ENCODE measurements at places on chromosomes 1 and 21.
A peak's percentile ranks its signal among the peaks of the same experiment; 100 is the strongest.

- DNase-seq, result no peak
These were observed 22.5 kb downstream of the RSPH1 start for GRCh38 chr21:42473498-42474042.

GRCh38 chr1:22822371-22822770 lies 111.7 kb downstream of the EPHB2 start:
- DNase-seq, result no peak

DNA sequence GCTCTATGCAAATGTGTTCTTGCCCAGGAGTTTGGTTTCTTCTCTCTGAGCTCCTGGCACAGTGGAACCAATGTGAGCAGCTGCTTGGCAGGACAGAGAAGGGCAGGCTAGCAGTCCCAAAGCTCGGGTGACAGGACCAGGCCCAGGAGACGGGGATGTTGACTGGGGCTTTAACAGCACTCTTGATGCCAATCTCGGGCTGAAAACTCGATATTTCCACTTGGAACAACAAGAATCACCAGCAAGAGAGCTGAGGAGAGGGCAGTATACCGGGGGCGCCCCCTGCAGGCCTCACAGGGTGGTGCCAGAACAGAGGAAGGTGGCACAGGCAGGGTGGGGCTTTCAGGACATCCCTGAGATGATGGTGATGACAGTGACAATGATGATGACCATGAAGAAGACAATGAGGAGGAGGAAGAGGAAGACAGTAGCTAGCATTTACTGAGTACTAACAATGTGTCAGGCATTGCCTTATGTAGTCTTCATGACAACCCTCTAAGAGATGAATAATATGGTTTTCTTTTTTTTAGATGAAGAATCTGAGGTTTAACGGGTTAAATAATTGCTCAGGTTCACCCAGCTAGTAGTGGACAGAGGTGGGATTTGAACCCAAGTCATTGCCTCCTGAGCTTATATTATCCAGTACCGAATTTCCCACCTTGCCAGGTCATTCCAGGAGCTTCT lies 2.7 kb upstream of the KCNJ9 start:
- peak; percentile 44 for DNase-seq

DNA sequence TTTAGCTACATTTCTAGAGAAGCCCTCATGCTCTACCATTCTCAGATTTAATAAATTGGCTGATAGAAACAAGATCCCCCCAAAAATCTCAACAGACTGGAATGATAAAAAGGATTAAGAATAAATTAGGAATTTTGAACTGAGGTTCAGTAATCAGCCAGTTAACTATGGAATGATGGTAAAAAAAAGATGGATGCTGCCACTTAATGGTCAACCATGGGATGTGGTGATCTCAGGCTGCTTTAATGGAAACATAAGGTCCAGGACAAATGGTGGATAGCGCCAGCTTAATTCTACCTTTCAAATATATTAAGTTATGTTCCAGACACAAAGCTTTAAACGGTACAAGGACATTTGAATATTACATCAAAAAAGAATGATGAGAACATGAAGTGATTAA lies 49.9 kb downstream of the CCN1 start:
- no peak for DNase-seq

DNA sequence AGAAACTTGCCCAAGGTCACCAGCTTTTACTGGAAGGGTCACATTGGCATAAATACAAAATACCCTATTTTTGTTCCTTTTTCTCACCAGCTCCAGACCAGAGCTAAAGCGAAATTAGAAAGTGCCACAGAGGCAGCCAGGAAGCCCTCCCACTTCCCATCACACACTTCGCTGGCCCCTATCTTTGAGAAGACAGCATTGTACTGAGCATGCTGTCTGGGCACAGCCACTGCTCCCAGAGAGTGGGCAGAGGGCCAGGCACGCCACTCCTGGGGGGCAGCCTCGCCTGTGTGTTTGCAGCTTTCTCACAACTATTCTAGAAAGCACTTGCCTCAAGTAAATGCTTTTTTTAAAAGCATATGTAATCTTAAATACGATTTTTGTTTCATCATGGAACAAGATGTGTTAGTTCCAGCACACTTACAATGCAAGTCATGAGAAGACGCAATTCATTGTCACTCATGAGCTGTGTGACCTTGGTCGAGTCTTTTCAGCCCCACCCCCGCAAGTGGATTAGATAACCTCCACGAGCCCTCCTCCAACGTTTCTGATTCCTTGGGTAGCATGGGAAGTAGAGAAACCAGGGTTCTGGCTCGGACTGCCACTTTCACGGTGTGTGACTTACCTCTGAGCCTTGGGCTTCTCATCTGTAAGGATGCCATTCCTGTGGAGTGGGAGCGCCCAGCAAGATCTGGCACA lies 25.7 kb upstream of the EPHA8 start:
- no peak for DNase-seq

DNA sequence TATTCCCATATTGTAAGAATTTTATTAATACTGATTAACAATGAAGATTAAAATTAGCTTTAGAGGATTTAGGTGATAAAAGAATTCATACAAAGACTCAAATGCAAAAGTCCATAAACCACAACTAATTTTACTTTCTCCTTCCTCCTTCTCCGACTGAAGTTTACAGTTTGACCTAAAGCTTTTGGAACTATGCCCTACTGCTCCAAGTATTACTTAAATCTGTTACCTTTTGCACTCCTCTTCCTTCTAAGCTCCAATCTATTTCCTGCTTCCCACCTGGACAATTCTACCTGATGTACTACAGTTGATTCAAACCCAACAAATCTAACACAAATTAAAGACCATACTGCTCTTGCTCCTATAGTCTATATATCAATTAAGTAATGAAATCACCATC lies 36.3 kb downstream of the ANKRD13C start:
- no peak for DNase-seq

DNA sequence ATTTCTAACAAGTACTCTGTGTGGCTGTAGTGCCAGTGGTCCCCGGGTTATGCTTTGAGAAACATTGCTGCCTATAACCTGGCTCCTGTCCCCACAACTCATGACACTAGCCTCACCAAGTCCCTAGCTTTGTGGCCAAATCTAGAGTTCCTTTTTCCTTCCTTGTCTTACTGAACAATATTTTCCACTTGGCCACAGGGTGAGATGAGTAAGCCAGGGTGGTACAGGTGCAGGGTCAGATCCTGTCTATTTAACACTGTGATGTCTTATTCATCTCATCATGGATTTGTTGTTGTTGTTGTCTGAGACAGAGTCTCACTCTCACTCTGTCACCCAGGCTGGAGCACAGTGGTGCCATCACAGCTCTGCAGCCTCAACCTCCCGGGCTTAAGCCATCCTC lies 18.6 kb downstream of the ARMH1 start:
- no peak for DNase-seq

- DNase-seq, result peak; percentile 20
These were observed 829 bp downstream of the PEA15 start for GRCh38 chr1:160206036-160206389.

DNA sequence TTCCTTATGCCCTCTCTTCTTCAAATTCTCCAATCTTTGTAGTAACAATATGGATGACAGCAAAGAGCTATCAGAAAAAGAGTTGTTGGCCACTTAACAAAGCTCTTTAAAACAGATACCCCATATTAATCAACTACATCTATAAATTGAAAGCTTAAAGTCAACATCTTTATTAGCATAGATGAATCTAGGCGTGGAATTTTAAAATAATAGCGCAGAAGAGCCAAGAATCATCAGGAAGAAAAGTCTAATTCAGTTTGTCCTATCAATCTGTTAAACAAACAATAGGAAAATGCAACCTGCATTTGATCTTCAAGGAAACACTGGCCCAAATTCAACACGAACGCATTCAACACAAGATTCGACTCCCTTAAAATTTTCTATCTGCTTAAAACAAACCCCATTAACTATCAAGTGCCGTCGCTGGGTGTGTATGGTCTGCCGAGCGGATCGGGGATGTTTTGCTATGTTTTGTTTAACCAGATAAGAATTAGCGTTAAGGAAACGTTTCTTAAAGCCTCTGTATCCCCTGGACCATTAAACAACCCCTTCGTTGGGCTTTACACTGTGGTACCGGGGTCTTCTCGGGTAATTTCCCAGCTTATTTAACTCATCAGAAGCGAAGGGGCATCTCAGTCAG lies 1.0 kb downstream of the LYST start:
- DNase-seq, result no peak

DNA sequence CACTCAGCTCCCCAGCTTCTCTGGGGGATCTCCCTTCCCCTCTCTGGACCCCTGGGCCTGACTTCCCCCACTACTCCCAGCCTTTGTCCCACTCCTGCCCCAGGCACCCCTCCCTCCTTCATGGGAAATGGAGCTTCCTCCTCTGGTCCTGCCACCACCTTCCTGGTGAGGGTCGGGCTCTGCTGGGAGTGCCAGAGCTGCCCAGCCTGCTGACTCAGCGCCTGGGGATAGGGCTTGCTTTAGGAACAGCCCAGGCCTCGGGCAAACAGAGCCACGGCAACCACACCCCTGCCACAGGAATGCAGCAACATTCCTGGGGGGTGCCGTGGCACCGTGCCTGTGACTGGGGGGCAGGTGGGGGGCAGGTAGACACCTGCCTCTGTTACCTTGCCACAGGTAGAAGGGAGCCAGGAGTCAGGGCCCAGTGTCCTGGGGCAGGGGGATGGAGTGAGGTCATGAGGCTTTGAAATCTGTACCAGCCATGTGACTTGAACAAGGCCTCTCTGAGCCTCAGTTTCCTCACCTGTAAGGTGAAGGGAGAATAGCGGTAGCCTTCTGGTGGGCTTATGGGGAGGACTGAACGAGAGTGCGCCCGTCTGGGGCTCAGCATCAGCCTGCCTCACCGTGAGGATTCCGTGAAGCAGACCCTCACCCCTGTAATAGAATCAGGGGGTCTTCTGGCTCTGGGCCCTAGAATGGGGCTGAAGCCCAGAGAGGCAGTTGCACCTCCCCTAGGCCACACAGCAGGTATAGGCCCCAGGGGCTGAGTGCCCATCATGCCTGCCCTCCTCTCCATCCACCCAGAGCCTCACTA lies 17.8 kb upstream of the EPHA2 start:
- no peak for DNase-seq

GRCh38 chr1:41455479-41456332 lies 28.8 kb downstream of the EDN2 start:
- no peak for DNase-seq

DNA sequence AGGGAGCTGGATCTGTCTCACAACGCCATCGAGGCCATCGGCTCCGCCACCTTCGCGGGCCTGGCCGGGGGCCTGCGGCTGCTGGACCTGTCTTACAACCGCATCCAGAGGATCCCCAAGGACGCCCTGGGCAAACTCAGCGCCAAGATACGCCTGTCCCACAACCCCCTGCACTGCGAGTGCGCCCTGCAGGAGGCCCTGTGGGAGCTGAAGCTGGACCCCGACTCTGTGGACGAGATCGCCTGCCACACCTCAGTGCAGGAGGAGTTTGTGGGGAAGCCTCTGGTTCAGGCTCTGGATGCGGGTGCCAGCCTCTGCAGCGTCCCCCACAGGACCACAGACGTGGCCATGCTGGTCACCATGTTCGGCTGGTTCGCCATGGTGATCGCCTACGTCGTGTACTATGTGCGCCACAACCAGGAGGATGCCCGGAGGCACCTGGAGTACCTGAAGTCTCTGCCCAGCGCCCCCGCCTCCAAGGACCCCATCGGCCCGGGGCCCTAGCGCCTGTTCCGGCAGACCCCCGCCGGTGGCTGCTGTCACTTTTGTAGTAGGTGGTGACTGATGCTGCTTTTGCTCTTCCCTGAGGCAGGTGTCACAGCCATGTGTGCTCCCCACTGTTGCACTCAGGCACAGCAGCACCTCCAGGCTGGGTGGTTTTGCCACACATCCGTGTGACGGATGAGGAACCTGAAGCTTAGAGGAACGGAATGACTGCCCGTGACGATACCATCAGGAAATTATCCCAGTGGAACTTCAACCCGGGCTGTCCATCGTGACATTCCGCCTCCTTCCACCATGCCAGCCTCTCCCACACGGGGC lies 1.8 kb downstream of the LRRC3 start:
- DNase-seq, result no peak

GRCh38 chr1:232457595-232457994 lies 172.3 kb downstream of the SIPA1L2 start:
- no peak for DNase-seq

DNA sequence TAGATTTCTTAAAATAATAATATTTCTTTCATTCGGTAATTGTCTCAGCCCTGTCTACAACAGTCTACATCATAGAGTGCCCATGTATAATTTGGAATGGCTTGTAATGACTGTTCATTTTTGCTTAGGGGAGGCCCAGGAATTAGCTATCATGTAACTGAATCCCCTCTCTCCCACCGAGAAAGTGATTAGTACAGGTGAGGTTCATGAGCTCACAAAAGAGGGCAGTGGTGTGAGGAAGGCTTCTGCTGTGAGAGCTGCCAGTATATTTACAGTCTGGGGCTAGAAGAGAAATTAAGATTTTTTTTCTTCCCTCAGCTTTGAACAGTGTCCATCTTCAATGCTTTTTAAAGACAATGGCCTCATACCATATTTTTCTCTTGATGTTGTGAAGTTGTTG lies 340.7 kb downstream of the ADGRL2 start:
- no peak for DNase-seq

DNA sequence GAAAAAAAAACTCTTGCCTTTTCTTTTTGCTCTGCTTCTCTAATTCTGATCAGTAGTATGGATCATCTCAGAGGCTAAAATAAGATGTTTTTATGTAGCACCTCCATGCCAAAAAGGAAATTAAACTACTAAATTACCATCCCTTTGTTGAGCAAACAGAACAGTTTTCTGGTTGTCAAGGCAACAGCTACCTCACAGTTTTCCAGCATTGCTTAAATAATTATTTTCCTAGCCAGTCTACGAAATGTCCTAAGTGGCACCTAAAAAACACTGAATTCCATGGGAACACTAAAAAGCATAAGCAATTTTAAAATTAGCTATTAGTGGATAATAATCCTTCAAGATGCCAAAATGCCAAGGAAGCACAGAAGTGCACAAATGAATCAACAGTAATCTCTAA lies 61.7 kb downstream of the ARID4B start:
- DNase-seq, result no peak

GRCh38 chr1:20165522-20165951 lies 20.4 kb upstream of the UBXN10 start:
- DNase-seq, result no peak

- no peak for DNase-seq
These were observed 6.8 kb upstream of the IFNGR2 start for GRCh38 chr21:33396436-33396835.

DNA sequence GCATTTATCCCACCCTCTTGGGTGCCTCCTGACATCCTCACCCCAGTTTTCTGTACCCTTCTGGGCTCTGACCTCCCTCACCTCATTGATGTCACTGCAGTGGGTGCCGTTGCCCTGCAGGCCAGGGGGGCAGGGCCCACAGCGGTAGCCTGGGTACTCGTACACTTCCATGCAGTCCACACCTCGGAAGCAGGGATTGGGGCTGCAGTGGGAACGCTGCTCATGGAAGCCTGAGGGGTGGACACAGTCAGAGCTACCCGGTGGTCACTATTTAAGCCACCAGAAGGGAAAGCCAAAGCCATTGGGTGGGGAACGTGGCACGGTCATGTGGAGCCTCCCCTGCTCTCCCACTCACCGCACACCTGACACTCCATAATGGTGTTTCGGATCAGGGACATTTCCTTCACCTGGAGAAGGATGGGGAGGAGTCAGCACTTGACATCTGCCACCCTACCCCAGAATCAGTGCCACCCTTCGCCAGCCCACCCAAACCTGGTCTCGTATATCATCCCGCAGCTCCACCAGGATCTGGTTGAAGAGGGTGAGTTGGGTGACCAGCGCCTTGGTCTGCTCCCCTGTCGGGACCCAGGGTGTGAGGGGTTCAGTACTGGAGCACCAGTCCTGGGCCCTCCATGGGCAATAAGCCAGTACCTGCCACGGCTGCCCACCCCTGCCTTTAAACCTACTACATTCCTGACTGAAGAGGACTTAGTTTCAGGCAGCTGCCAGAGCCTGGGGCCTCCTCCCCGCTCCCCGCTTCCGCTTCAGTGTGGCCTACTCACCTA lies 4.8 kb downstream of the THBS3 start:
- DNase-seq, result no peak

- no peak for DNase-seq
These were observed 57.5 kb upstream of the ETV3 start for GRCh38 chr1:157195521-157196244.

Measured in stimulated activated CD4-positive, alpha-beta T cell treated with anti-CD3 and anti-CD28 coated beads, Interleukin-1b, Interleukin-23, amount 100 ng/mL, for 24 hours (primary cell).